Neural crest cell (in vitro differentiated cells): ENCODE measurements at places on chromosomes 1 and 21.

DNA sequence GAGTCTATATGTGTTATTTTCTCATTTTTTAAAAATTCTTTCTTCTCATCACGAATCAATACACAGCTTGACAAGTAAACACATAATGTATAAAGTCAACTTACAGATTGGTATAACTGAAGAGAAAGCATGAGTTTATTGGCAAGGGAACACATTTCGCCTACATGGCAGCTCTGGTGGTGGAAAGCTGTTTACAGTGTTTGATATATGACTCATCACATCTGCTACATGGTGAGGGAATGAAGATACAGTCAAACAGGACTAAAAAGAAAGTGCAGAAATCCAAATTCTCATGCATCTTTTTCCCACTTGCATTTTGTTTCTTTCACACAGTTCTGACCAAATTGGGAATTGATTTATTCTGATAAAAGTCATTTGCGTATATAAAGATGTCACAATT is 122.2 kb upstream of the ADGRL4 start:
- no peak overlapping the region for H3K4me3 ChIP-seq
- no peak for DNase-seq
- no peaks in the 10 kb centered on the region for H3K36me3 ChIP-seq
- H3K27ac ChIP-seq, result no peak overlapping the region
- no peaks in the 10 kb centered on the region for H3K4me1 ChIP-seq

- no peak overlapping the region for H3K27ac ChIP-seq
- no peaks in the 10 kb centered on the region for H3K36me3 ChIP-seq
- no peak overlapping the region for H3K4me3 ChIP-seq
- no peaks in the 10 kb centered on the region for H3K4me1 ChIP-seq
- DNase-seq, result no peak
Measured at GRCh38 chr1:95145493-95145892, 28.3 kb downstream of the TLCD4 start.

DNA sequence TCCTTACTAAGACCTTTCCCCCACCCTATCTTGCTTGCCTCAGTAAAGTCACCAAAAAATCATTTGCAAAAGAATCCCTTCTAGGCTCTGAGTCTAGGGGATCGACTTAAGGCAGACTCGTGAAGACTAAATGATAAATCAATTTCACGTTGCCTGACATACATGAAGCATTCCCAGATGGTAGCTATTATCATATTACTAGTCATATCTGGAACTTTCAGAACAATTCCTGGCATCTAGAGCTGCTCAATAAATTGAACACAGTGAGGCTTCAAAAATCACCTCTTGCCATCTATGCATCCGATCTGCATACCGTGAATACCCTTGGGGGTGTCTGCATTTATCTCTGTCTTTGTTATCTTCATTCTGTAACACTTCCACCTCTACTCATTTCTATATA is 49.6 kb upstream of the DAB1 start:
- peaks cover 4% of the 10 kb centered on the region for H3K4me1 ChIP-seq
- peaks cover 8% of the 10 kb centered on the region for H3K36me3 ChIP-seq
- H3K27ac ChIP-seq, result no peak overlapping the region

- no peaks in the 10 kb centered on the region for H3K4me1 ChIP-seq
- no peak overlapping the region for H3K27ac ChIP-seq
- H3K36me3 ChIP-seq, result peaks cover 7% of the 10 kb centered on the region
- H3K4me3 ChIP-seq, result no peak overlapping the region
- H3K27me3 ChIP-seq, result no peaks in the 10 kb centered on the region
Measured at GRCh38 chr1:49060766-49061165, 284.1 kb upstream of the BEND5 start.

DNA sequence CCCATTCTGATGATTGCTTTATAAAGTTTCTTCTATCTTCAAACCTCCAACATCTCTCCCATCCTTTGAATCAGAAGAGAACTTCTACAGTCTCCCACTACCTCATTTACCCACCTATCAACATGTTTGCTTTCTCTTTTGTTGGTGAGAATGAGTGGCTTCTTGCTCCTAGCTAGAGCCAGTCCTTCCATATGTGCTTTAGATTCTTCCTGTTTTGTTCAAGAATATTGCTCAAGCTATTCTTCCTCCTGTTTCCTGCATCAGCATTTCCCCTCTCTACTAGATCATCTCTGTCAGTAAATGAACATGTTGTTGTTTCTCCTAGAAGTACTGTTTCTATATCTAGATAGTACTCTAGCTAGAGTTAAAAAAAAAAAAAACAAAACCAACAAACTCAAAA is 6.3 kb downstream of the ATF6 start:
- H3K27ac ChIP-seq, result no peak overlapping the region
- H3K27me3 ChIP-seq, result no peaks in the 10 kb centered on the region
- DNase-seq, result no peak
- peaks cover 3% of the 10 kb centered on the region for H3K4me1 ChIP-seq

- peaks cover 4% of the 10 kb centered on the region for H3K36me3 ChIP-seq
- peaks cover 3% of the 10 kb centered on the region for H3K27me3 ChIP-seq
- DNase-seq, result no peak
- peak overlapping the region; percentile 99 for H3K4me3 ChIP-seq
- H3K4me1 ChIP-seq, result peaks cover 32% of the 10 kb centered on the region
- no peak overlapping the region for H3K27ac ChIP-seq
Measured at GRCh38 chr1:88892357-88892877, 1.1 kb upstream of the GTF2B start.

GRCh38 chr1:66405061-66405460 is 128.9 kb upstream of the SGIP1 start:
- peaks cover 9% of the 10 kb centered on the region for H3K4me1 ChIP-seq
- peaks cover 10% of the 10 kb centered on the region for H3K36me3 ChIP-seq

DNA sequence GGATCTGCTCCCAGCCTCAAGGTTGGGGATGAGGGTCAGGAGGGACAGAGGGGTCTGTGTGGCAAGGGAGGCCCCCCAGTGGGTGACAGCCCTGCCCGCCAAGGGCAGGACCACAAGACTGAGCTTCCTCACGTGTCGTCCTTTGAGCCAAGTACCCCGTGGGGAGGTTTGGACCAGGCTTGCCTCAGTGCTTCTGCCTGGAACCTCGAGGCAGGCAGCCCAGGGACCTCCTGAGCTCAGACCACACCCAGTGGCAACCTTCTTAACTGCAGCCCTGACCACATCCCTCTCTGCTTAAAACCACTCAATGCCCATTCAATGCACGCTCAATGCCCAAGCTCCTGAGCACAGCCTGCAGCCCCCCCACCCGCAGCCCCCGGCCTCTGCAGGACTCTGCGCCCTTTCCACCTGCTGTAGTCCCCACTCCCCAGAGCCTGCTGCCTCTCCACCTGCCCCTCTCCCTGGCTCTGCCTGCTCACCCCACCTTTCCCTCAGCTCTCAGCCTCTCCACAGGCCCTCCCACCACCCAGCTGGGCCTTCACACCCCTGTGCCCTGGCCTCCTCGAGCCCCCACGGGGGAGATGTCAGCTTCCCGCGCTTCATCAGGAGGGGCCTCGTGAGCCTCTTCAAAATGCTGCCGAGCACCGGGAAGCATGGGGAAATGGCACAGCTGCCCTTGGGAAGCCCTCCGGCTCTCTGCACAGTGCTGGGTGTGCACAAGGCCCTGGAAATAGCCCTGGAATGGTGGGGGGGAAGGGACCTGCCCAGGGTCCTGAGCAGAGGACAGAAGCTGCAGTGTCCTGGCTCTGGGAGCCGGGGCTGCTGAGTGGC is 129.3 kb upstream of the VAMP3 start:
- H3K4me1 ChIP-seq, result peaks cover 13% of the 10 kb centered on the region

- peaks cover 10% of the 10 kb centered on the region for H3K4me1 ChIP-seq
- H3K27ac ChIP-seq, result no peak overlapping the region
- no peaks in the 10 kb centered on the region for H3K27me3 ChIP-seq
- no peak for DNase-seq
- H3K4me3 ChIP-seq, result no peak overlapping the region
Measured at GRCh38 chr1:211478801-211479578, 13.0 kb downstream of the RD3 start.

GRCh38 chr1:237901299-237901934 is 10.7 kb upstream of the ZP4 start:
- H3K27ac ChIP-seq, result no peak overlapping the region
- no peak overlapping the region for H3K4me3 ChIP-seq
- H3K36me3 ChIP-seq, result no peaks in the 10 kb centered on the region
- H3K27me3 ChIP-seq, result no peaks in the 10 kb centered on the region

DNA sequence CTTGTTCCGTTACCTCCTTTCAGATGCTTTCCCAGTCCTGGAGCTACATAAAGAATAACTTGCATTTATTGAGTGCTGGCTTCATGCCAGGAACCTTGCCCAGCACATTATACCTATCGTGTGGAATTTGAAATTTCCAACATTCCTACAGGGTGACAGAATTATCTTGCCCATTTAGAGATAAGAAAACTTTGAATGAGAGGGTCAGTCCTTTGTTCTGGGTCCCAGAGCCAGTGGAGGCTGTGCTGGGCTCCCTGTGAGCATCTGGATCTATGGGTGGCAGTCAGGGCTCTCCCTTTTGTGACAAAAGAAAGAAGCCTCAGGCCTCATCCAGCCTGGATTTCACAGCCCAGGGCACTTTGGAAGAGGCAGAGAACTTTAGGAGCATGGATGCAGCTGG is 3.2 kb downstream of the GSTM4 start:
- no peak for DNase-seq
- H3K36me3 ChIP-seq, result no peaks in the 10 kb centered on the region
- H3K4me1 ChIP-seq, result peaks cover 37% of the 10 kb centered on the region
- peak overlapping the region; percentile 15 for H3K4me3 ChIP-seq

GRCh38 chr21:25501996-25502665 is 105.2 kb downstream of the MRPL39 start:
- no peak overlapping the region for H3K4me3 ChIP-seq
- no peak overlapping the region for H3K27ac ChIP-seq
- no peaks in the 10 kb centered on the region for H3K36me3 ChIP-seq

GRCh38 chr1:70836456-70836855 is 211.2 kb downstream of the PTGER3 start:
- DNase-seq, result no peak
- H3K27me3 ChIP-seq, result no peaks in the 10 kb centered on the region
- H3K36me3 ChIP-seq, result no peaks in the 10 kb centered on the region
- no peaks in the 10 kb centered on the region for H3K4me1 ChIP-seq
- H3K27ac ChIP-seq, result no peak overlapping the region
- no peak overlapping the region for H3K4me3 ChIP-seq

DNA sequence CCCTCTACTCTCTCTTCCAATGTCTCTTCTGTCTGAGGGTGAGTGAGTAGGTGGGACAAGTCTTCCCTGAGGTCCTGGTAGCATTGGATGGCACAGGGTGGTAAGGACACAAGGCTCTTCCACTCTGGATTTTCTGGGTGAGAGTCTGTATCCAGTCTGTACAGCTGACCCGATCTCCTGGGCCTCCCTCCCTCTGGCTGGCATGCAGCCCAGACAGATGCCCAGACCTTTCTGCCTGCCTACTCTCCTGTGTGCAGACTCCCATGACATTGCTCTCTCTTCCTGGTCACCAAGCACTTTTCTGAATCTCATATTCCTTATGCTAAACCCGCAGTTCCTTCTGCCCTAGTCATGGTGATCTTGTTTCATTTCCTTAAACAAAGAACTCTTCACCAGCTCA is 100.3 kb downstream of the GRIK3 start:
- H3K27ac ChIP-seq, result no peak overlapping the region
- no peak overlapping the region for H3K4me3 ChIP-seq

- peaks cover 4% of the 10 kb centered on the region for H3K36me3 ChIP-seq
- DNase-seq, result no peak
- no peaks in the 10 kb centered on the region for H3K4me1 ChIP-seq
- H3K27me3 ChIP-seq, result peaks cover 31% of the 10 kb centered on the region
- no peak overlapping the region for H3K27ac ChIP-seq
Measured at GRCh38 chr1:48139275-48139674, 83.2 kb upstream of the SLC5A9 start.

DNA sequence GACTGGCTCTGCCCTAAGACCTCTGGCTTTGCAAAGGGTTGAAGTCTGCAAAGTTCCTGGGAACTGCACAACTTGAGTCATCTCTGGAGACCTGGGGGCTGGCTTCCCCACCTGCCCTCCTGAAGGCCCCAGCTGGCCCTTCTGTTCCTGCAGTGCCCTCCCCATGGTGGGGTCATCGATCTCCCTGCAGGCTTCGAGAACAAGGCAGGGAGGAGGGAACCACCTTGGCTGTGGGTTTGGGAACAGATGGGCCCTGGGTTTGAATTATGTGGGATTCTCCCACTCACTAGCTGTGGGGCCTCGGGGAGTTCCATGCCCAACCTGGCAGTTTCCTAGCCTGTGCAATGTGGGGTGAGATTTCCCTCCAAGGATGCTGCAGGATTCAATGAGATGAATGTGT is 310.2 kb downstream of the PTPRU start:
- H3K4me1 ChIP-seq, result no peaks in the 10 kb centered on the region
- no peak overlapping the region for H3K4me3 ChIP-seq
- DNase-seq, result no peak

DNA sequence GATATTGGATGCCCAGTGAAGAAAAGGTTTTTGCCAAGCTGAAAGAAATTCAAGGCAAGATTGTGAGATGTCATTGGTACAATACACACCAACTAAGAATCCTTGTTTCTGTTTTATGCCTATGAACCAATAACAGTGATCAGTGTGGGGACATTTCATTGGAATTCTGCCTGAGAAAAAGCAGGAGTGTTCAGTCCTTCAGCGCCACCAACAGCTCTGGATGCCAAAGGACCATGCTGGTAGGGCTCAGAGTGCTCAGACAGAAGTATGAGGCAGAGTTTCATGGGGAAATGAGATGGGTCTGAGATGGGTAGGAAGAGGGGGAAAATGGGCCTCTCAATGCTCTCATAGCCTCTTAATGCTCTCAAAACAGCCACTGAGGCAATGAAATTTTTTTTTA is 56.5 kb downstream of the GABPA start:
- no peak for DNase-seq
- peaks cover 5% of the 10 kb centered on the region for H3K4me1 ChIP-seq
- no peak overlapping the region for H3K27ac ChIP-seq
- H3K27me3 ChIP-seq, result peaks cover 6% of the 10 kb centered on the region

GRCh38 chr1:235266325-235266724 is 61.7 kb downstream of the ARID4B start:
- H3K36me3 ChIP-seq, result no peaks in the 10 kb centered on the region
- H3K4me3 ChIP-seq, result no peak overlapping the region
- no peak for DNase-seq
- no peaks in the 10 kb centered on the region for H3K27me3 ChIP-seq

GRCh38 chr1:107152395-107152794 is 11.6 kb downstream of the NTNG1 start:
- H3K36me3 ChIP-seq, result no peaks in the 10 kb centered on the region
- no peaks in the 10 kb centered on the region for H3K4me1 ChIP-seq
- H3K4me3 ChIP-seq, result no peak overlapping the region
- DNase-seq, result no peak
- no peak overlapping the region for H3K27ac ChIP-seq
- peaks cover 3% of the 10 kb centered on the region for H3K27me3 ChIP-seq

DNA sequence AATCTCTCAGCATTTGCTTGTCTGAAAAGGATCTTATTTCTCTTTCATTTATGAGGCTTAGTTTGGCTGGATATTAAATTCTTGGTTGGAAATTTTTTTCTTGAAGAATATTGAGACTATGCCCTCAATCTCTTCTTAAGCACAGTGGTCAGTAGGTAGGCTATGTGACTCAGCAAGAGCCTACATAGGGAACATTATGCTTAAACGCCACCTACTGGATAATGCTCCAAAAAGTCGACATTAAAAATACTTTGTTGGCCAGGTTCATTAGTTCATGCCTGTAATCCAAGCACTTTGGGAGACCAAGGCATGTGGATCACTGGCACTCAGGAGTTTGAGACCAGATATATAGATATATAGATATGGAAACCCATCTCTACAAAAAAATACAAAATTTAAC is 678.0 kb upstream of the USP24 start:
- H3K4me1 ChIP-seq, result no peaks in the 10 kb centered on the region
- H3K36me3 ChIP-seq, result peaks cover 13% of the 10 kb centered on the region
- no peak overlapping the region for H3K4me3 ChIP-seq
- no peak for DNase-seq
- H3K27ac ChIP-seq, result no peak overlapping the region
